ENCODE measurements at places on chromosomes 3 and 15.

GRCh38 chr3:160612386-160613075 is 47.2 kb upstream of the KPNA4 start:
- no peak for DNase-seq

DNA sequence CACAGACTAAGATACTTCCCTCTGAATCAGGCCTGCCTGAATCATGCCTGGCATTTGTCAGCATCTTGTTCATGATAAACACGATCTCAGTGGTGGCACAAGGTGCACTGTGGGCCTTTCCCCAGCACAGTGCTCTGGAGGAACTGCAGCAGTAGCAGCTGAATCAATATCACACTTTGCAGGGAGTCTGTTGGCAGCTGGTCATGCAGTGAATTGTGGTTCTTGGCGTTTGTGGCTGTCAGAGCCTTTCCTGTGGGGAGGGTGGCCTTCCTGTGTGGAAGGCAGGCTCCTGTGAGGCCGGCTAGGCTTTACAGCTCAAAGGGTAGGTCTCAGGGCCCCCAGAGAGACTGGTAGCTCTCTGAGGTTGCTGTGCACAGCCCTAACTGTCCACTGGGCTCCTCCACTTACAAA is 54.4 kb upstream of the TLE3 start:
- no peak for DNase-seq

DNA sequence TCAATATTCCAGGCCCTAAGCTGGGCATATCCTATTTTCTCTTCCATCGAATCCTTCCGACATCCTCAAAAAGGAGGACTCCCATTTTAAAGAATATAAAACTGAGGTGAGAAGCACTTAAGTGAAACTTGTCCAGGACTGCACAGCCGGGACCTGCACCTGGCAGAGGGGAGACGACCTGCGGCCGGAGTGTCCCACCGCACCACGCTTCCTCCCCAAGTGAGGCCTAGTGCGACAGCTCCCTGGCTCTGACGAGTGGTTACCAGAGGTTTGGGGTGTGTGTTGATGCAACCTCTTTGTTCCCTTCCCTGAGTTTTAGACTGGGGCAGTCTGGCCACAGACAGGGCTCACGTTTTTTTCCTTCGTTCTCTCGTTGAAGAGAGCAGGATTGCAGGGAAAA is 24.9 kb upstream of the ATP2B2 start:
- no peak for DNase-seq

DNA sequence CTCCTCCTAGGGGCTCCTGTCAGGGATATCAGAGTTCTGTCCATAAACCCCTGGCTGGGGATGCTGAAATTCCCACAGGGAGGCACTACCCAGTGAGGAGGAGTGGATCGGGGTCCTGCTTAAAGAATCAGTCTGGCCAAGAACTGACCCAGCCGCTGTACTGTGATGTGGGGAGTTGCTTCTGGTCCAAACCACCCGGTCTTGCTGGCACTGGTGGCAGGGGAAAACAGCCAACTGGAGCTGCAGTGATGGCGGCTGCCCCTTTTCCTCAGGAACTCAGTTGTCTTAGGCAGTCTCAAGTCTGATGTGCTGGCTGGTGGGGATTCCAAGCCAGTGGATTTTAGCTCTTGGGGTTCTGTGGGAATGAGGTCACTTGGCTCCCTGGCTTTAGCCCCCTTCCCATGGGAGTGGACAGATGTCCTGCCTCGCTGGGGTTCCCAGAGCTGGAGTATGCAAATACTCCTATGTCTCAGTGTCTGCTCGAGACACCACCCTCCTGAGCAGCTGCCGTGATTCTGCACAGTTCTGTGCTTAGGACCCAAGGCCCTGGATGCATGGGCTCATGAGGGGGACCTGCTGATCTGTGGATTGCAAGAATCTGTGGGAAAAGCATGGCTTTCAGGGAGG is 97.1 kb downstream of the SLC25A26 start:
- no peak for DNase-seq

DNA sequence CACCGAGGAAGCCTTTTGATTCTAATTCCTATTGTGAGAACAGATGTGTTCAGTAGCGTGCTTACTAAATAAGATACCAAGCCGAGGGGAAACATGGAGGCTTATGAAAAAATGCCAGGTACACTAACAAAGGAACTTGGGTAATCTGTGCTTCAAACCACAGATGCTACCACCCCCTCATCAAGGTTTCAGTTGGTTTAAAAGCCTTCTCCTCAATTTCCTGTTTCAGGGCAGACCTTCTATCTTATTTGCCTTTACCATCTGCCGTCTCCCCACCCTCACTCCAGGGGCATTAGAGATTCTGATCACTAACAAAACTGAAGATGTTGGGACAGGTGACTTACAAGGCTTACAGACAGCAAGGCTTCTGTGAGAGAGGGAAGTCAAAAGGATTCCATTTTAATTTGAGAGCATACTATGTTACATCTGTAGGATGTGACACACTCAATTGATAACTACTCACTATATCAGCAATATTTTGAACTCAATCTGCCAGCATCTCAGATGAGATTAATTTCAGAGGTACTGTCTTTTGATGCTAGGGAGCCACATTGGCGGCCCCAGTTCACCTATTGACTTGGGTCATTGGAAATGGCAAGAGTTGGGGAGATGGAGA is 60.6 kb upstream of the PLCL2 start:
- peak; percentile 47 for DNase-seq

GRCh38 chr15:68277131-68277602 is 378 bp upstream of the FEM1B start:
- no peak for DNase-seq

GRCh38 chr3:10678796-10679376 is 137.1 kb upstream of the SLC6A11 start:
- DNase-seq: no peak

DNA sequence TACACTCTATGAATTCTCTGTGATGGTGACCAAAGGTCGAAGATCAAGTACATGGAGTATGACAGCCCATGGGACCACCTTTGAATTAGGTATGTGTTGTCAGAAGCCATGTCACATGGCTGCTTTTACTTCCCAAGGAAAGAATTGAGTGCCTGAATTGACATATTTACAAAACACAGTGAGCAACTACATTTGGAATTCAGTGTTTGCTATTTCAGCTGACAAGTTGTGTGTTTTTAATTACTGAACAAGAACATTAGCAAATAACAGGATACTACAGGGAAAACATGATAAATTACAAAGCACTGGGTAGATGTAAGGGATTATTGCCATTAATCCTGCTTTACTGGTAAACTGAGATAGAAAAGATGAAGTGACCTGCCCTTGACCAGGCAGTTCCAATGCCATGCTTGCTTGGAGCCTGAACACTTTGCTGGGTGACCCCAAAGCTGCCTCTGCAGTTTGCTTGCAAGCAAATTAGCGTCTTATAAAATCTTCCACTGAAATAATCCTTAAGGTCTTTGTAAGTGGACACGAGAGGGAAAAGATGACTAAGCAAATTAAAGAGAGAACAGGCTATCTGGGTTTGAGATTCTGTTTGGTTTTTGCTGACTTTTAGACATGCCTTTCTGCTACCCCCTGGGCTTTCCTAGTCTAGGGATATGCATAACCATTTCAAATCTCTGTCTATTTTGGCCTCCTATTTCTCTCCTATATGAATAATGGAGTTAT is 98.2 kb downstream of the HCN4 start:
- no peak for DNase-seq

DNA sequence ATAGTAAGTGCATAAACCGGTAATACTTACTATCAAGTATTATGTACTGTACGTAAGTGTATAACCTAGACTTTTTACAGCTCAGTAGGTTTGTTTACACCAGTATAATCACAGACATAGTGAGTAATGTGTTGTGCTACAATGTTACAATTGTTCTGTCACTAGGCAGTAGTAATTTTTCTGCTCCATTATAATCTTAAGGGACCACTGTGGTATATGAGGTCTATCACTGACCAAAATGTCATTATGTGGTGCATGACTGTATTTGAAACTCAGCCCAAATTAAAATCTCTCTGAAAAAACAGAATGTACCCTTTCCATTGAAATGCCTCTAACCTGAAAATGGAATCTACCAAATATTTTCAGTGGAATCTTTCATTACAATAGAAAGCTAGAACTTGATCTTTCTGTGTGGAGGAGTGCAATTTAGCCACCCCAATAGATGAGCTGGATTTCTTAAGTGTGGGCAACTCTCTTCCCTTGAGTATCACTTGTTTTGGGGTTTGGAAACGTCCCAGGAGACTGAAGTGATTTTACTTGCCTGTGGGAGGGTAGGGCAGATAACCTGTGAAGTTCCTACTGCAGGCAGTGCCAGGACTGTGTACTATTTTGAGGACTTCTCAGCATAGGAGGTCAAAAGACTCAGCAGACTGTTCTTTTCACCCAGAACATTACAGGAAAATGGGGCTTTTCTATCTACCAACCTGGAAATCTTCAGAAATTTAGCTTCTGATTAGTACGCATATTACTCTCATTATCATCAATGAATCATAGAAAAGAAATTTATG is 50.9 kb downstream of the FAM98B start:
- DNase-seq: no peak

DNA sequence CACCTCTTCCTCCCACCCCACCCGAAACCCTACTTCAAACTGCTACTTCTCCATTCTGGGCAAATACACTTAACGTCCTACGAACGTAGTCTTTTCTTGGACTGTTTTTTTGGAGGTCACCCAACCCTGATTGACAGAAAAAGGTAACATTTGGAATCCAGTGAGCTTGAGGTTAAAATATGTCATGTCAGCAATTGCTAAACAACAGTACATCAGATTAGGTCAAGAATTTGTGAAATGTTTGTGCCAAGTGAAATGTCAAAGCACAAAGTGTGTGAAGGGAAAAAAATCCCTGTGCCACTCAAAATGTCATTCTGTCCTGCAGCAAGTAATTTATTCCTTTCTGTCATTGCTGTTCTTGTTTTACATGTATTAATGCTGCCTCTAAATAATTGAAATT is 49.2 kb upstream of the PPP2R3A start:
- no peak for DNase-seq

GRCh38 chr15:50134524-50135024 is 15.5 kb upstream of the ATP8B4 start:
- DNase-seq: peak; percentile 19

- DNase-seq: no peak
These were observed 436.3 kb upstream of the SGO1 start for GRCh38 chr3:20622304-20622703.

DNA sequence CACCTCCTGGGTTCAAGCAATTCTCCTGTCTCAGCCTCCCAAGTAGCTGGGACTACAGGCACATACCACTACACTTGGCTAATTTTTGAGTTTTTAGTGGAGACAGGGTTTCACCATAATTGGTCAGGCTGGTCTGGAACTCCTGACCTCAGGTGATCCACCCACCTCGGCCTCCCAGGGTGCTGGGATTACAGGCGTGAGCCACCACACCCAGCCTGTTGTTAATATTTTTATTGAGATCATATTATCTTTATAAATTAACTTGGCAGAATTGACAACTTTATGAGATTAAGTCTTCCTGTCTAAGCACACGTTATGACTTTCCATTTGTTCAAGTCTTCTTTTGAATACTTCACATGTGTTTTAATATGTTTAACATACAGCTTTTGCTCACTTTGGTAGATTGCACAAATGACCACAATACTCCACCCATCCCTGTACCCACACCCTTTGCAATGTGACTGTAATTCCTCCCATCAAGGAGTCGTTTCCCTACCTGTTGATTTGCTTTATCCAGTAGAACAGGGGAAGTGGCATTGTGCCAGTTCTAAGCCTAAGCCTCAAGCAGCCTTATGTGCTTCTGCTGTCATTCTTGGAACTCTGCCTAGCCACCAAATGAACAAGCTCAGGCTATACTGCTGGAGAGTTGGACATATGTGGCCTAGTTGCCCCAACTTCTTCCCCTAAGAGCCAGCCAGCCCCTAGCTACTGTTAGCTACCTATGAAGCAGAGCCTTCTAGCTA is 8.2 kb downstream of the XYLB start:
- DNase-seq: no peak

DNA sequence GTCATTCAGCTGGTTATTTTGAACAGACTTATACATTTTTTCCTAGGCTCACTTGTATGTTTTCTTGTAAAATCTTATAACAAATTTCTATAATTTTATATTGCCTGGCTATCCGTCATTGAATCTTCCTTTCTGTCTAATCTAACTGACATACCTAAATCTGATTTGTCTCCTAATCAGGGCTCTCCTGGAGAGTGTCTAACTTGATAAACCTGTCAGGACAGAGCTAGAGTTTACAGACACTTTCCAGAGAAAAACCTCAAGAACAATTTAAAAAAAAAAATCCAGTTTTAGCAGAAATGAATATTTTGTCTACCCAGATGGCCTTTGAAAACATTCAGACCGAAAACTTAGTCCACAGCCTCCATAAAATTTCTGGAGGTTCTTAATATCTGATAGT is 1305.8 kb downstream of the ROBO1 start:
- no peak for DNase-seq

GRCh38 chr3:105826778-105827634 is 41.8 kb downstream of the CBLB start:
- DNase-seq: no peak

DNA sequence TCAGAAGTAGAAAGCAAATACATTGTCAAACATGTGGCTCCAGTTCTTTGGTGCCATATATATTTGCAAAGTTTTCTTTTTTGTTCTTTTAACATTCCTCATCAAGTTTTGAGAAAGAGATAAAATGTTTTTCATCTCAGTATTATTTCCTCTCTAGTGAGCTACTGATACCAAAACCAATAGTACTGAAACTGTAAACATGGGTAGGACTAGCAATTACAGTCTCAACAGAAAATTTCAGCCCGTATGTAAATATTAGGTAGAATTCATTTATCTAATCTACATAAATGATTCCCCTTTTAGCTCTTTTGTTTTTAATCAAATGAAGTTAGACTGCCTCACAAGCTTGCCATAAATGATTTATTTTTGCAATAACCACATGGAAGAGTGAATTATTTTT is 21.4 kb downstream of the SECISBP2L start:
- DNase-seq: no peak

- DNase-seq: no peak
These were observed 47.7 kb downstream of the SUMF1 start for GRCh38 chr3:4419386-4419785.

GRCh38 chr15:72339777-72340177 is 19.8 kb upstream of the CELF6 start:
- no peak for DNase-seq

GRCh38 chr15:59069430-59069829 is 35.5 kb upstream of the CCNB2 start:
- no peak for DNase-seq

DNA sequence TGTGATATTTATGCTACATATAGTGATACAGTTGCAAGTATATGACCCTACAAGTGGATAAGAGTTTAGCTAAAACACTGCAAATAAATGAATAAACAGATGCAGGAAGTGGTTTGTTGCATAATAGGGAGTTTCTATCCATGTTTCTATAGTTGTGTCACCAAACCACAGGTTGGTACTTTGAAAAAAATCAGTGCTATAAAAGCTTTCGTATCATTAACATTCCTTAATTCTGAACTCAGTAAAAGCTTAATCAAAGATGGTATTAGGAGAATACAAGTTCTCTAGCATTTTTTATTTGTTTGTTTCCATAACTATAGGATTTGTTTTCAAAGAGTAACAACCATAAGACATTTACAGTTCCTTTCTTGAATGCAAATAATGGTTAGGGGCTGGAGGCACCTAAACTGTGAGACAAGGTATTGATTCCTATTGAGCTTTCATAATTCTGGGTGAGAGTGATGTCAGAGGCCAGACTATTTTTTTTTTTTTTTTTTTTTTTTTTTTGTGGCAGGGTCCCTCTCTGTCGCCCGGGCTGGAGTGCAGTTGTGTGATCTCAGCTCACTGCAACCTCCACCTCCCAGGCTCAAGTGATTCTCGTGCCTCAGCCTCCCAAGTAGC is 29.6 kb downstream of the CPOX start:
- DNase-seq: peak; percentile 80

GRCh38 chr3:24495326-24495994 is 810 bp upstream of the THRB start:
- no peak for DNase-seq

All from CD4-positive, alpha-beta T cell treated with Interleukin-21 for 1 hour (primary cell).